ENCODE measurements at places on chromosomes 1 and 21.
A peak's percentile ranks its signal among the peaks of the same experiment; 100 is the strongest.

- DNase-seq = no peak
Observed at GRCh38 chr1:218570456-218570855, 225.3 kb downstream of the TGFB2 start.

DNA sequence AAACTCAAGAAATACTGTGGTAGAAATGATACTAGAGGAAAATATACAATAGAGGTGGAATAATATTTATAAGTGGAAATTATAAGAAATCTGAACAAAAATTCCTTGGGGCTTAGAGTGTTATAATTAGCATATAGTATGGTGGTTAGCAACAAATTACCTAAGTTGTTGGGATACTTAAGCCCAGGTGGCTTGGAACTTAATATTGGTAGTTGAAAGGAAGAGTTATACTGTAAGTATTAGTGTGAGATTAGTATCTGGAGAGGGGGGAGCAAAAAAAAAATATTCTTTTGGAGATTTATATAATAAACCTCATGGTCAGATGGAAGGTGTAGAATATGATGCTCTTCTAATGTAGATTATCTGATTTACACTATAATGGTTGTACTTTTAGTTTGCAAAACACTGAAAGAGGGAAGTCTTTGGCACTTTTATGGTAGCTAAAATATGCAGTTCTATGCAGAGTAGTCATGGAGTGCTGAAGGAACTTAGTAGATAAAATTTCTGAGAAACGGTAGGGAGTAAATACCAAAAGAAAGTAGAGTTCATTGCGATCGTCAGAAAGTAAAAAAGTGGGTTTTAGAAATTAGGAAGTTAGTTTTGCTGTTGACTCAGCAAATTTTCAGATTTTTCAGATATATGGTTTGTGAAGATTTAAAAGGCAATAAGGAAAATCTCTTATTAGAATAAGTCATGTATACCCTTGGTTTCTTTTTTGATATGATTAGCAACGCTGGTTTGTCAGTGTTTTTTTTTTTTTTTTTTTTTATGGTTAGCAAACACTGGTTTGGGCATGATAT lies 45.7 kb downstream of the MTF2 start:
- no peak for DNase-seq

DNA sequence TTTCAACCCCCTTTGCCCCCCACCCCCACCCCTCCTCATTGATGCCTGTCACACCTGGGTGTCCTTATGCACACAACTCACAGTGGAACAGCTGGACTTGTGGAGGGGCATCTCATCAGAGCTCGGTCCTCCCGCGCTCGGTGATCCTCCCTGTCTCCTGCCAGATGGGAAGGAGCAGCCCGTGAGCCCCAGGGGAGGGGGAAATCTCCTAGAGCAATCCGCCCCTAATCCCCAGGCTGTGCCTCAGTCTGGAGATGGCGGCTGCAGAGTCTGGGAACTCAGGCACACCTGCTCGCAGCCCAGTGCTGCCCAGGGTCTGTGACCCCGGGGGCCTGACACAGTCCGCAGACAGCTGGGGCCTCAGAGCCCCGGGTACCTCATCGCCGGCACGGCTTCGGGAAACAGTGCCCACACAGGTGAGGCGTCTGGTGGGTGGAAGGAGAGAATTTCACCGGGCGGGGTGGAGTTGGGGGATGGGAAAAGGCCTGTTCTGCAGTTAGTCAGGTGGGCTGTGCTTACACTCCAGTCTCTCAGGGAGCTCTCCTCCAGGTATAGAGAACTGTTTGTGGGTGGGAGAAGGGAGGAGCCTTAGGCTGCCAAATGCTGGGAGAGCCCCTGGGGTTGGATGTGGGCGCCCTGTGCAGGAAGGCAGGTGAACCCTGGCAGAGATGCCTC lies 29.3 kb downstream of the TMCC2 start:
- no peak for DNase-seq

DNA sequence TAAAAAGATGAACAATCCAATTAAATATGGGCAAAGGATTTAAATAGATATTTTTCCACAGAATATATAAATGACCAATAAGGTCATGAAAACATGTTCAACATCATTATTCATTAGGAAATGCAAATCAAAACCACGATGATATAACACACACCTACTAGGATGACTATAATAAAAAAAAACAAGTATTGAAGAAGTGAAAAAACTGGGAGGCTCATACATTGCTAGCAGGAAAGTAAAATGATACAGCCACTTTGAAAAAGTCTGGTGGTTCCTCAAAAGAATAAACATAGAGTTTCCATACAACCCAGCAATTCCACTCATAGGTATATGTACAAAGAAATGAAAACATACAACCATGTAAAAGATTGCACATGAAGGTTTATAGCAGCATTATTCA lies 75.7 kb upstream of the RAB4A start:
- DNase-seq = no peak

GRCh38 chr21:26583769-26584168 lies 10.7 kb upstream of the CYYR1 start:
- DNase-seq = no peak

DNA sequence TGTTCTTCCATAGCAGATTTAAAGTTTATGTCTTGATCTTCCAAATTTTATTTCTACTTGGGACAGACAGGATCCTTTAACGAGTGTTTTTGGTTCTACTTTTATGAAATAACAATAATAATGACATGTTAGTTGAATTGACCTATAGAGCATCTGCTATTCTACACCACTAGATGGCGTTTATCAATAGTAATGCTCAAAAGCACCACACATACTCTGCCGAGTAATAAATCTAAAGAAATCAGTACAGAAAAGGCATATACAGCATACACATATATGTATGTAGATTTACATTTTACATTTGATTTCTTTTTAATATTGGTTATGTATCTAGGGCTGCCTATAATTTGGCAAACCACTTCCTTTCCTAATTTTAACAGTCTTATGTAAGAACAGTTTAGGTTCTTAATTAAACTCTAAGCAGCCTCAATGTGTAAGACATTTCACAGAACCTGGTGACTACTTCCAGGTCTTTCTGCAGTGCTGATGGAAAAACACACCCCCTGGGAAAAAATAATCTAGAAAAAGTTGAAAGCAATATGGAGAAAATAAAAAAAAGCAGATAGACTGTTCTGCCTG lies 5.9 kb upstream of the SIPA1L2 start:
- DNase-seq = peak; percentile 46

- DNase-seq = no peak
Observed at GRCh38 chr1:4310396-4310923, 343.9 kb upstream of the AJAP1 start.

- DNase-seq = no peak
Observed at GRCh38 chr1:155079210-155079486, 511 bp downstream of the EFNA3 start.

GRCh38 chr1:7967196-7967595 lies 5.7 kb downstream of the PARK7 start:
- no peak for DNase-seq

- no peak for DNase-seq
Observed at GRCh38 chr1:224783006-224783651, 146.3 kb upstream of the DNAH14 start.

DNA sequence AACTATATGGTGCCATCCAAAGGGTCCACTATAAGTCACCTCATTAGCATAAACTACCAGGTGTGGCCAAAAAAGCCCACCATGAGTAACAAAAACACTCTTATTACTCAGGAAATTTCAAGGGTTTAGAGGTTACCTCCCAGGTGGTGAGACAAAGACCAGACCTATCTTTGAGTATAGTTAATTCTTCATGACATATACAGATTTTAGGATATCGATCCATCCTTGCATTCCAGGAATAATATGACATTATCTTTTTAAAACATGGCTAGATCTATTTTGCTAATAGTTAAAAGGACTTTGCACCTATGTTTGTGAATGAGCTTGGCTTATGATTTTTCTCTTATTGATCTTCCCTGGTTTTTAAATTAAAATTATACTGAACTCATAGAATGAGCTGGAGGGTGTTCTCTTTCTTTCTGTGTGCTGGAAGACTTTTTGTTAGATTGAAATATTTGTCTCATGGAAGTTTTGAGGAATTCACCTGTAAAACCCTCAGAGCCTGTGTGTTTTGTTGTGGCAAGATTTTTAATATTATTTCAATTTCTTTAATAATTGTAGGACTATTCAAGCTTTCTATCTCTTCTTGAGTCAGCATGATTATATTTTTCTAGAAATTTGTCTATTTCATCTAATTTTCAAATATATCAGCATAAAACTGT lies 138.7 kb upstream of the SLC45A1 start:
- DNase-seq = no peak

- no peak for DNase-seq
Observed at GRCh38 chr1:13662493-13662892, 37.5 kb upstream of the PRDM2 start.

DNA sequence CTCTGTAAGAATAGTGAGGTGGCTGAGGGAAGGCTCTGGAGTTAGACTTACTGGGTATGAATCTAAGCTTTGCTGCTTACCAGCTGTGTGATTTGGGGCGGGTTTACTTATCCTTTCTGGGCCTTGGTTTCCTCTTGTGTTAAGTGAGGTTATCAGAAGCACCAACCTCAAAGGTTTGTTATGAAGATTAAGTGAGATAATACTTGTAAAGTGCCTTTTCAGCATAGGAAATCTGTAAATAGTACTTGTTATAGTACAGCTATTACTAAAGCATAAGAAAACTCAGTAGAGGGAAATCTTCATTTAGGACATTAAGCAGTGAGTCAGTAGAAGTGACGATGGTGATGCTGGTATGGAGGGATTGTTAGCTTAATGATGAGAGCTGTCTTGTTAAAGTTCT lies 12.1 kb downstream of the HHAT start:
- no peak for DNase-seq

GRCh38 chr1:64685217-64685616 lies 59.7 kb upstream of the RAVER2 start:
- no peak for DNase-seq

- no peak for DNase-seq
Observed at GRCh38 chr1:104402178-104402577, 652.5 kb downstream of the AMY1C start.

GRCh38 chr21:45999581-46000181 lies 18.1 kb downstream of the COL6A1 start:
- DNase-seq = no peak

GRCh38 chr1:223670458-223671159 lies 5.1 kb upstream of the CAPN8 start:
- DNase-seq = no peak

GRCh38 chr1:11616766-11617165 lies 37.5 kb downstream of the FBXO2 start:
- no peak for DNase-seq

DNA sequence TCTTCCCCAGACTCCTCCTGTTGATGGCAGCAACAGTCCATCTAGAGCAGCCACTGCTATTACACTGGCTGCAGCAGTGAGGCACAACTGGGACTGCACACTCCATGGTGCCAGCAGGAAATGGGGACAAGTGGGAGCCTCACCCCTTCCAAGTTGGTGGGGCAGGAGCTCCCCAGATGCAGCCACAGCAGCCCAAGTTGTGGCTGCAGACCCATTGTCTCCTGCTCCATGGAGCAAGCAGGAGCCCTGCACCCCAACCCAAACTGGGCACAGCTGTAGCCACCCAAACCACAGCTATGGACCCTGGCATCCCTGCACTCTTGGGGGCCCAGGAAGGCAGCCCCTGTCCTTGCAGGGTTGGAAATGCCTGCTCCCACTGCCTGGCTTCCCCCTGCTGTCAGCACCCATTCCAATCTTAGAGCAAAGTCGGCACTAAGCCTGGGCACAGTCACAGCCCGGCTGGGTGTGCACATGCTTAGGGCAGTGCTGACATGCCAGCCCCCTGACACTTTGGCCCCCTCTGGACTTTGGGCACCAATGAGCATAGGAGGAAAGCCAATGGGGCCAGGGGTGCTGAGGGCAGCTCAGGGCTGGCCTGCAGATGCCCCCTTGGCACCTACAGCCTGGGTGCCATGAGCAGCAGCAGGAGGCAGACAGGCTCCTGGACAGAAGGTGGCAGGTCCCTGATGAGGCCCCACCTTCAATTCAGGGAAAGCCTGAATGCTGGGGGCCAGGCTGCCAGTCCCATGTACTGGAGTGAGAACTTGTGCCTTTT lies 44.0 kb downstream of the MATN1 start:
- DNase-seq = no peak

GRCh38 chr1:29758781-29759499 lies 522.6 kb downstream of the PTPRU start:
- DNase-seq = no peak

DNA sequence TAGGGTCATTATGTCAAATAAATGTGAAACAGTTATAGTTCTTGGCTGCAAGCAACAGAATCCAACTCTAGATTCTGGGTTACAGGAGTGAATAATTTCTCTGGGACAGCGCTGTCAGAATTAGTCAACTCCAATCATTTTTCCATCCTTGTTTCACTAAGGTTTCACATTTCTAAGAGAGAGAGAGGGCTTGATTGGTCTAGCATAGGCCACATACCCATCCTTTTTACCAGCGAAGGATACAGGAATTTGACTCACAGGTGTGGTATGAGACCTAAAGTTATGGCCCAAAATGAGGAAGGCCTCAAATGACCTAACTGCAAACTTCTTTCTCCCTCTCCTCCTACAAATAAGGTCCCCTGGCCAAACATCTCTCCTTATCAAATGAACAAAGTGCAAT lies 25.5 kb upstream of the RGS8 start:
- DNase-seq = no peak

DNA sequence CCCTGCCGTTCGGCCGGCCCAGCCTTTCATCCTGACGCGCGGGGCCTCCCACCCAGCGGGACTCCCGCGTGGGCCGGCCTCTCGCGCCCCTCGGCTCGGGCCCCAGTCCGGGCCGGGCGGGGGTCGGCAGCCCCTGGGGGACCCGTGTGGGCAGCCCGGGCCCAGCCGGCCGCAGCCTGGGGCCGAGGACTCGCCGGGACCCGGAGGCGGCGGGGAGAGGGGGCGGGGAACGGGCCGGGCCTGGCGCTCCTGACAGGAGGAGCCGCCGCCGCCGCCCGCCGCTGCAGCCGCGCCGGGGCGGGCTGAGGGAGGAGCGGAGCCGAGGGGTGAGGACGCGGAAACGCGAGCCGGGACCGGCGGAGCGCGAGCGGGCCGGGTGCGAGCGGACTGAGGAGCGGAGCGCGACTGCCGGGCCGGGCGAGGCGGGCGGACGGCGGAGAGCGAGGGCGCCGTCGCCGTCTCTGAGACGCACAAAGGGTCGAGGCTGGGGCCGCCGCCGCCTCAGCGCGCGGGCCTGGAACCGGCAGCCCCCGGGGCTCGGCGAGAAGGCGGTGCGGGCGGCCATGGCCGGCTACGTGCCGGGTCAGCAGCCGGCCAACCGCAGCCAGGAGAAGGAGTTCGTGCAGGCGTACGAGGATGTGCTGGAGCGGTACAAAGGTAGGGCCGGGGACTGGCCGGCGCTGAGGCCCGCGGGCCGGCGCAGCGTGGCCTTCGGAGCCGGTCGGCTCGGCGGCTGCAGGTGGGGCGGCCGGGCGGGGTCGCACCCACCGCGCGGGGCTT lies 79.1 kb downstream of the NDUFS5 start:
- peak; percentile 78 for DNase-seq

DNA sequence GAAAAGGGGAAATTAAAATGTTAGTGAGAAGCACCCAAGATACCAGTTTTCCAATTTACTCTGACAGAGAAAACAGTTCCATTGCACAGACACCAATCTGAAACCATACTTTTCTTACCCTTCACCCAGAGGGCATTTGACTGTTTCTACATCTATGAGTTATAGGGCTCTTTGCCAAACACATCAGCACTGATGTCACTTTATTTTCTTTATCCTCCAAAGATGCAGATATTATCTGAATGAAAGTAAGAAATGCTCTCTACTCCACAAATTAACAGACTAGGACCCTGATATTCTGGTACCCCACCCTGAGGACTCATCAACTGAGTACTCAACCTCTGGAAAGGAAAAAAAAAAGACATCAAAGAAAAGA lies 24.2 kb upstream of the PEX19 start:
- DNase-seq = no peak

- DNase-seq = no peak
Observed at GRCh38 chr1:26890467-26890796, 349 bp upstream of the GPN2 start.

GRCh38 chr1:45470306-45470798 lies 20.6 kb downstream of the TESK2 start:
- no peak for DNase-seq
